ENCODE measurements at places on chromosomes 5 and 9.
A peak's percentile ranks its signal among the peaks of the same experiment; 100 is the strongest.

DNA sequence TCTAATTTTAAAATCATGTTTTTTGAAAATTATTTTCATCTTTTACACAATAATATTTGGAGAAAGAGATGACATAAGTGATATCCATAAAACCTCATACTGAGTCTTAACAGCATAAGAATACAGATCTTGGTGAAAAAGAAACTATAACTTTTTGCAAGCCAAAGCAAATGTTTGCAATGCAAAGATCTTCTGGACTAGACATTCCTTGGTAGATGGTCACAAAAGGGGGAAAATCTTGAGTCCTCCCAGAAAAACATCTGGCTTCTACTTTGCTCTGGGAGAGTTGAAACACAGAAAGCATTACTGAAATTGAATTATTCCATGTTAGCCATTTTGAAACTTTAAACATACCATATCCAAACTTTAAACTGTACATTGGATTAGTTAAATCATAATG, 308.2 kb downstream of the ANXA1 start:
- DNase-seq, result no peak

DNA sequence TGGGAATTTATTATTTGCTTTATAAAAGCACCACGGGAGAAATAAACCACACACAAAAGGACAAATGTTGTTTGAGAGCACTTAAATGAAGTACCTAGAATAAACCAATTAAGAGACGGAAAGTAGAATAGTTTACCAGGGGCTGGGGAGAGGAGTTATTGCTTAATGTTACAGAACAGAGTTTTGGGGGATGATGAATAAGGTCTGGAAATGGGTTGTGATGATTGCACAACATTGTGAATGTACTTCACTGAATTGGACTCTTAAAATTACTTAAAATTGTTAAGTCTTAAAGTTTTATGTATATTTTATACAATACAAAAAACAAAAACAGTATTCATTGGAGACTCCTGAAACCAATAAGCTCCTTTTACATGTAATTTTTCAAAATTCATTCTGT, 1.5 kb downstream of the ZBTB43 start:
- no peak for DNase-seq

DNA sequence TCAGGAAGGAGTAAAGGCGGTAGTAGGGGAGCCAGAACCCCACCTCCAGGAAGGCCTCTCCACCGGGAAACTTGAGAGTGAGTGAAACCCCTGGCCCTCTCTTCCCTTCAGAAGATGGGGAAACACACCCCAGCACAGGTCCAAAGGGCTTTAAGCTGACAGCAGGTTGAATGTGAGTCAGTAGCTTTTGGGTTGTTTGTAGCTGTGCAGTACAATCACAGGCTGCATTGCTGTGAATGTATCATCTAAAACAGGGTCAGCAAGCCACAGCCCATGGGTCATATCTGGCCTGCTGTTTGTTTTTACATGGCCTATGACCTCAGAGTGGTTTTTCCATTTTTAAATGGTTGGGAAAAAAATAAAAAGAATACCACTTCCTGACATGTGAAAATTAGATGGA, 10.0 kb downstream of the OTULINL start:
- DNase-seq, result no peak

GRCh38 chr9:137582286-137582860, 3.6 kb upstream of the DPH7 start:
- DNase-seq, result no peak

DNA sequence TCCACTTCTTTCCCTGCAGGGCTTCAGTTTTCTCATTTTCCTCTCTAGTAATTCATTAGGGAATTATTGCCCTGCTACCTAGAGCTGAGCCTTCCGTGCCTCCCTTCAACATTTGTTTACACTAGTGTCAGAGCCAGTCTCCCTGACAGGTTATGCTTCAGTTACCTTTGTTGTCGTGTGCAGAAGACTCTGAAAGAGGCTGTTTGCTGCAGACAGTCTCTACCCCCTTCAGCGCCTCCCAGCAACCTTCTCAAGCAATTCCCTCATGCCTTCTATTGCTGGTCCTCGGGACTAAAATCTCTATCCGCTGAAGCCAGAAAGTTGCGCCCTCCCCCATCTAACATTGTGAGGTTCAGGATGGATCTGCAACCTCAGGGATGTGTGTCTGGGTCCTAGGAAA, 12.8 kb downstream of the RALGPS1 start:
- DNase-seq, result no peak

DNA sequence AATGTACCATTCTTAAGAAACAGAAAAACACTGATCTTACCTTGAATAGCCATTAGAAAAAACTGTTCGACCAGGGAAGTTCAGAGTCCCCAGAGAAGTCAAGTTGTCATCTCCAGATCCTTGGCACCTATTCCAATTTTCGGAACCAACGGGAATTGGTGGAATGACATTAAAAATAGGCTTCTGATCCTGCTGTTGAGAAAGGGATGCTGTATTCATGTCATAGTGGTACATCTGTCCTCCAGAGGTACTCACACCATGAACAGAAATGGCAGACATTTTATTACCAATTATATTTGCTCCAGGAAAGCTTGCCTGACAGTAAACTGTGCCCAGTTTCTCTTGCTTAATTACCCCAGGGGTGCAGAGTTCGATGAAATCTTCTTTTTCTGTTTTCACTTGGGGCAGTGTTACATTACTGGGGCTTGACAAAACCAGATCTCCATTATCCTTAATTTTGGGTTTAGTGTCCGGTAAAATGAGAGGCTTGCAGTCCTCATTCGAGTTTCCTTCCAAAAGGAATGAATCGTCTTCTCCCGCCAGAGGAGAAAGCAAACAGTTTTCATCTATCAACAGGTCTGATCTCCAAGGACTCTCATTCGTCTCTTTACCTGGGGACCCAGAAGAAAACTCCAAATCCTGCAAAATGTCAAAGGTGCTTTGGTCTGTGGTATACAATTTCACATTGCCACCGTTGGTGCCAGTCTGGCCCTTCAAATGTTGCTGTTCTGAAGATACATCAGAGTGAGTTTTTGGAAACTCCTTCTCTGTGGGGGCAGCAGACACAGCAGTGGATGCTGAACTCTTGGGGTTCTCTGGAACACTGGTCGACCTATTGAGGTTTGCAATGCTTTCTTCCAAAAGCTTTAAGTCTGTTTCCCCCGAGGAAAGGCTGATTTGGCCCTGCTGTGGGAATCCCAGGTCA, 3.6 kb downstream of the NR3C1 start:
- DNase-seq, result no peak

- DNase-seq, result no peak
Measured at GRCh38 chr5:158020555-158021418, 161.8 kb upstream of the CLINT1 start.

DNA sequence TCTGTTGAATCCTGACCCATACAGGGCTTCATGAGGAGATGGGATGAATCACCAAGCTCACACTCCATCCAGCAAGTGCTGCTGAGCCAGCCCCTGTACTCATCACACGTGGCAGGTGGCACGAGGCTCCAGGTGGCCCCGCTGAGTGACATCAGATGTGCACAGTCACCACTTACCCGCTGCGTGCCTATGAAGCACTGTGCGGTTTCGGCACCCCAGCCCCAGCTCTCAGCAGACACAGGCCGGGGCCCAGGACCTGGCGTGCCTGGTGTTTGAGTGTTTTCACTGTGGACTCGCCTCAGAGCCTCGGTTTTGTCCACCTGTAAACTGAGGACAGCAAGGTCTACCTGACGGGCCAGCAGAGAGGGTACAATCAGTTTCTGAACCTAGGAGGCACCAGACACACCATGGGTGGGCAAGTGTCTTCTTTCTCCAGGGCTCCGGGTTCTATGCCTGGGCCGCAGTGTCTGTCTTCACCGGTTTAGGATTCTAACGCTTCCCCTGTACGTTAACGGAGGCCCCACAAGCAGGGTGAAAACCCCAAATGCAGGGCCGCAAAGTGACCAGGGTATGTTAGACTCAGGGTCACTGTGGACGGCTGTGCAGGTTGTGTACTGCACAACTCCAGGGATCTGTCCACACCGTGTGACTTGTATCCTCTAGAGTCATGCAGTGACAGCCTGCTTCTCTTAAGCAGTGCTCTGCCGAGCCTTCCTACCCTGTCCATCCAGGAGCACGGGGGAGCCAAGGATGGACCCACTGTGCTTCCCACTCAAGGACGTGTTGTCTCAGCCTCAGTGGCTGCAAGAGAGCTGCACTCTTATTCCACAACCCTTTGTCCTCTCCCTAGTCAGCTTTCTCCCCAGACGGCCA, 44.3 kb upstream of the COL5A1 start:
- DNase-seq, result no peak

GRCh38 chr5:137461391-137462264, 37.5 kb downstream of the SPOCK1 start:
- DNase-seq, result no peak

- no peak for DNase-seq
Measured at GRCh38 chr9:112283582-112284253, 49.7 kb downstream of the PTBP3 start.

DNA sequence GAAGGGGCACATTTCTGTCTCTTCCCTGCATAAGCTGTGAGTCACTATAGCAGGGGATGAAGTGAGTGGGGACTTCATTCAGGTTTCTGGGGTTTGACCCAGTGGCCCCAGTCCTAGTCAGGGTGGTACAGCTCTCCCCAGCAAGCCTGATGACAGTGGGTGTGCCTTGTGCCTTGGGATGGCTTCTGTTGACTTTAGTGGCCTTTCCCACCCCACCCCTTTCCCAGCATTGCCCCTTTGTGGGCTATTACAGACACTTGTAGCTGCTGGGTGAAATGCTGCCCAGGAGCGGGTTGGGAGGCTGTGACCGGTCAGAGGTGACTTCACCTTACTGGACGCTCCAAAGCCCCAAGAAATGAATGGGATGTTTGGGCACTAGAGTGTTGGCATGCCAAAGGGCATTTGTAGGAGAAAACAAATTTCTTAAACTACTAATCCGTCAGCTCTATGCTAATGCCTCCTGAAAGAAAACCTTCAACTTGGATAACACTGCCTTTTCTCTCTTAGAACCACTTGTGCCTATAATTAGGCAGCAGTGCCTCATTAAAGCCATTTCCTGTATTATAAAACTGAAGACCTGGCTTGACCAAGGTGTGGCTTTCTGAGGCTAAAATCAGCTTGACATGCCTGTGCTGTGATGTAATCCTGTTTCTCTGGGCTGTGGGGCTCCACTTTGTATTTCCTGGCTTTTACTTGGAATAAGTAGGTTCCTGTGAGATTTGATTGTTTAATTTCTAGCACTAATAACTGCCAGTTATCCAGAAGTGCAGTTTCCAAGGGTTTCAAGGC, 119.0 kb upstream of the SLC25A48 start:
- no peak for DNase-seq

GRCh38 chr9:98795295-98795955, 930 bp downstream of the ANKS6 start:
- no peak for DNase-seq

GRCh38 chr5:111626473-111627148, 114.3 kb upstream of the STARD4 start:
- DNase-seq, result no peak

DNA sequence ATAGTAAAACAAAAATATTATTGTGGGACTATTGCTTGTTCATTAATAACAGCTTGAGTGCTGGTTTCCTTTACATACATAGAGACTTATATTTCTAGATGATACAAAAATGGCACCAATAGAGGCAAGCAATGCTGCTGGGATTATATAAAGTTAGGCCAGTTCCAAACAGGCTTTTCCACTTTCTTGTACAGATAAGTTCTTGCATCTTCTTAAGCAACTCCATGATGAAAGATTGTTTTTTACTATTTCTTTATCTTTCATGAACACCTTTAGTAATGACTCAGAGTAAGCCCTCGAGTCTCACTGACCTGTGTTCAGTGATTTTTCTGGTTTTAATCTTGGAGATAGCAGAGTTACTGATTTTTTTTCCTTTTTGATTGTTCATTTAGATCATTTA, 324.4 kb downstream of the PRR16 start:
- no peak for DNase-seq

- DNase-seq, result peak; percentile 28
Measured at GRCh38 chr9:125632321-125633115, 74.5 kb downstream of the MAPKAP1 start.

- no peak for DNase-seq
Measured at GRCh38 chr5:141100243-141100805, at the start of gene PCDHB3. PCDHB3 (plus strand) TSS chr5:141100473; CDS start chr5:141100650, 177 bp downstream.

GRCh38 chr5:170832241-170832640, 29.6 kb upstream of the RANBP17 start:
- no peak for DNase-seq

GRCh38 chr9:83622939-83623678, at the start of gene IDNK:
IDNK (plus strand) TSS chr9:83623143; CDS start chr9:83623172, 29 bp downstream.
- peak; percentile 77 for DNase-seq

DNA sequence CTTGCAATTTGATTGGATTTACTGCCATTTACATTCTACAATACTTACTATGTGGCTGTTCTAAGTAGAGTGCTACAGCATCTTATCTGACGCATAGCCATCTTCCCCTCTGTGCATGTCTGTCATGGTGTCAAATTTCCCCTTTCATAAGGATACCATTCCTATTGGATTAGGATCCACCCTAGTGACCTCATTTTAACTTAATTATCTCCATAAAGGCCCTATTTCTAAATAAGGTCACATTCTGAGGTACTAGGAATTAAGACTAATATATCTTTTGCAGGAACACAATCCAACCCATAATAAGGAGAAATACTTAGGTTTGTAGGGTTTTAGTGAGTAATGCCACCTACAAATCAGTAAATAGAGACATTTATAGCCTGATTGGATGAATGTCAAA, 268.0 kb downstream of the ADAMTSL1 start:
- no peak for DNase-seq

DNA sequence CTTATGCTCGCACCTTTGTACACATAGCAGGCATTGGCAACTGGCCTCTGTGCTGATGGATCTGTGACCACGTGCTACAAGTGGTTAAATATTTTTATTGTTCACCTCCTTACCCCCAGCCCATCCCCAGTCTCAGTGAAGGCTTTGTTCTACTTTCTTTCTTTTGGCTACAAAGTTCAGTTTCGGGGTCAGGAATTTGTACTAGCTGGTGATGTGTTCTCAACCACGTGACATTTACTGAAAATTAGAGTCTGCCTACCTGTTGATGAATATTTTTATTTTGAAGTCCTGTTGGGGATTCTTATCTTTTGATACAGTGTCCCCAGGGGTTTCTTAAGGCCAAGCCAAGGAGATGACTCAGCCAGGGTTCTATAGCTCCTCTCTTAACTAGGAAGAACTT, 47.8 kb downstream of the C9orf57 start:
- DNase-seq, result no peak

- DNase-seq, result no peak
Measured at GRCh38 chr9:127767909-127768331, 10.5 kb downstream of the SH2D3C start.

- no peak for DNase-seq
Measured at GRCh38 chr9:5563886-5564285, 53.6 kb downstream of the PDCD1LG2 start.

DNA sequence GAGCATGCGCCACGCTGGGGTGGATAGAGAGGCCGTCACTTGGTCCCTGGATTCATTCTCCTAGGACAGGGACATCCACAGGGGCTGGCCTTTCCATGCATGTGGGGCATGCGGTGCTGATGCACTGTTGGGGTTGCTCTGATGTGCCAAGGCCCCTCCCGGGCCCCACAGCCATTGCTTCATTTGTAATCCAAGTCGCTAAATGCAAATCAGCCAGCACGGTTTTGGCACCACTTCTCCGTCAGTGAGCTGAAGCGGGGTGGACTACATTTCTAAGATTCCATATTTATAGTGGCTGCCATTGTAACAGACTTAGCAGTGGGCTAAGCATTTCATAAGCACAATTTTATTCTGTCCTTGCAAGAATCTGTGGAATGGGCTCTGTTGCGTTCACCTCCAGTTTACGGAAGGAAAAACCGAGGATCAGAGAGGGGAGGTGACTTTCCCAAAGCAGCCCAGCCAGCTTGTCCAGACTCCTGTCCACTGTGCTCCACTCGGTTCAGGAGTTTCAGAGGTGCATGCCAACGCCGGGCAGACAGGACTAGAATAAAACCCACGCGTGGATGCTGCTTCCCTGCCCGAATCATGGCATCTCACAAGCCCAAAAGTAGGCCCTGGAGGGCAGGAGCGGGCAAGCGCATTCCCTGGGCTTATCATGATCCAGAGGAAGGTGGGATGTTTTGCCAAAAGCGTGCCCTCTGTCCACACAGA, 102.6 kb upstream of the COL5A1 start:
- DNase-seq, result peak; percentile 22
